ENCODE measurements at places on chromosomes 11 and 22.

GRCh38 chr11:60711276-60711675 is 11.9 kb downstream of the MS4A8 start:
- no peak for DNase-seq

GRCh38 chr11:64759722-64760719 is at the start of gene PYGM:
TSS of gene PYGM (minus strand) at chr11:64759974. CDS start at chr11:64759898, 76 bp downstream.
- no peak for DNase-seq

GRCh38 chr22:19940536-19941364 is 822 bp upstream of the COMT start:
- DNase-seq, result no peak

DNA sequence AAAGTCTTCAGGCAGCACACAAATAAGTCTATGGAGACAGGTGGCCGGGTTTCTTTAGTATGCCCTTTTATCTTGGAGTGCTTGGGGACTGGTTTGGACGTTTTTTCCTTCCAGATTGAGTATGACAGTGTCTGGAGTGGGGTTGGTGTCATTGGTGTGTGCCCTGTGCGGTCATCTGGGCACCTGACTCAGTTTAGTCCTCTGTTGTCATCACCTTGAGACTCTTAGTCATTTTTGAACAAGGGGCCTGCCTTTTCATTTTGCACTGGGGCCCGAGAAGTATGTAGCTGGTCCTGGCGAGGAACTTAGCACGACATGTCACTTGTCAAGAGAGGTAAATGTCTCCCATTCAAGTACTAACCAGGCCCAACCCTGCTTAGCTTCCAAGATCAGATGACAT is 27.2 kb upstream of the MYO18B start:
- no peak for DNase-seq

GRCh38 chr11:78370406-78371172 is 47.0 kb downstream of the GAB2 start:
- DNase-seq, result no peak

DNA sequence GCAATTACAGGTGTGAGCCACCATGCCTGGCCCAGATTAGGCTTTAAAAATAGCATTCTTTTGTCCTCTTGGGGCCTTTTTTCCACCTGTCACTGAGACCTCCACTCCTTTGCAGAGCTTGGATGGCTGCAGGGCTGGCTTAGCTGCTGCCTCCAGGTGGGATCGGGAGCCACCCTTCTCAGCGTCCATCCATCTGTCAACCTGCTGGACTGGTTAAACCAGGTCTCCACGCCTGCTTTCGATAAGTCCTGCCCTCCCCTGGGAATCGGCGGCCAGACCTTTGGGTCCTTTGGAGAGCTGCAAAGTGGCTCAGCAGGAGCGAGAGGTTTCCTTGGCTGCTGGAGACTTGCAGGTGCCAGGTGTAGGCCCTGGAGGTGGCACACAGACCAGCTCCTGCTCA is 23.4 kb upstream of the GRAMD4 start:
- DNase-seq, result no peak

DNA sequence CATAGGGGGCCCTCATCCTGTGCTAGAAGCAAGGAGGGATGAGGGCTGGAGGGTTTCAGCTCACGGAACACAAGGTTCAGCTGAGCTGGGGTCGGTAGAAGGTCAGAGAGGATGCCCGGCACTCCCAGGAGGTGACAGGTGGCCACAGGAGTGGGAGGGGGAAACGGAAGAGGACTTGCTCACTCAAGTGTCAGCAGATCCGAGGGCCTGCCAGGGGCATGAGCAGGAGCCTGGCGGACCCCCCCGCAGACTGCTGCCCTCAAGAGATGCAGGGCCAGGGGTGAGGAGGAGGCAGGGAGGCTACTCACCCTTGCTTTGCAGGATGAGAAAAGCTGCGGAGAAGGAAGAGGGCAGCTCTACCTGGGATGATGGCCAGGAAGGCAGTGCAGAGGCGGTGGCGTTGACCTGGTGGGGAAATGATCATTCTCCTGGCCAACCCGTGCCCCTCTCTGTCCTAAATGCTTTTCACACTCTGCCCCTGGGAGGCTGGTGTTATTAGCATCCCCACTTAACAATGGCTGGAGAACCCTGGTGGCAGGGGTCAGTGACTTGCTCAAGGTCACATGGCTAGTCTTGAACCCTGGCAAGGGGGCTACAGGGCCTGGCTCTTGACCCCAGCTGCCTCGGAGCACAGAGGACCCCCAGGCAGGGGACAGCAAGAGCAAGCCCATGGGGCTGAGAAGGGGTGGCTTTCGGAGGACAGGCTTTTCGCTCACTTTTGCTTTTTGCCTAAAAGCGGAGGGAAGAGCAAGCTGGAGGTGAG is 30.1 kb upstream of the CSNK1E start:
- no peak for DNase-seq

DNA sequence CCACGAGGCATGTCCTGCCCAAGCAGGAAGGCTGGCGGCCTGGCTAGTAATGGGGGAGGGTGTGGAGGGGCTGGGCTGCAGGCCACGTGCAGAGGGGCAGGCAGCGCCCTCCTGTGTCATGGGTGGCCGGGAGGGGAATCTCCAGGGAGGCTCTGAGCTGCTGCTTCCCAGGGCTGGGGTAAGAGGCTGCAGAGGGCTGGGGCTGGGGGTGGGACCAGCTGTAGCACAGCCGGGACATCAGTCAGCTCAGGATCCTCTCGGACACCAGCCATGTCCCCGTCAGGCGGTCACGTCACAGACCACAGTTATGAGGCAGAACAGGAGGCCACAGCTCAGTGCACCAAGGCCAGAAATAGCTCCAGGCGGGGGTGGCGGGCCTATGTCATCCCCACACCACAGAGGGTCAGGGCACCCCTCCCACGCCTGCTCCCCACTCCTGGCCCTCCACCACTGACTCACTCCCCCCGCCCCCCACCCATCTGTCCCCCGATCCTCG is 21.1 kb downstream of the RTN4R start:
- no peak for DNase-seq

DNA sequence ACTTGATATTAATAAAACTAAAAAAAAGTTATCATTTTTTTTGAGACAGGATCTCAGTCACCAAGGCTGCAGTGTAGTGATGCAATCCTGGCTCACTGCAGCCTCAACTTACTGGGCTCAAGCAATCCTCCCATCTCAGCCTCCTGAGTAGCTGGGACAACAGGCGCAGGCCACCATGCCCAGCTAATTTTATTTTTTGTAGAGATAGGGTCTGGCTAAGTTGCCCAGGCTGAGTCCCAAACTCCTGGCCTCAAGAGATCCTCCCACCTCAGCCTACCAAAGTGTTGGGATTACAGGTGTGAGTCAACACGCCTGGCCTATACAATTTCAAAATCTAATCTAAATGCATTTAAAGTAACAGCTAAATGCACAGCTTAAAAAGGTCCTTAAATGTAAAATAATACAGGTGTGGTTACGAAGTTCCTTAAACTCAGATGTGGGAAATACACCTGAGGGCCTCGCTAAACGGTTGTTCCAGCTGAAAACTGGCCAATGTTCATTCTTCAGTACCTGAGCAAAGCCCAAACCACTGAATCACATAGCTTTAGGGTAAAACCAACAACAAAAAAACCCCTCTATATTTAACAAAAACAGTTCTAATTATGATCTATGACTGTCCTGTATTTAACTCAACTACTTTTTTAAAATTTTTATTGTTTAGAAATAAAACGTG is 11.8 kb downstream of the NAP1L4 start:
- no peak for DNase-seq

DNA sequence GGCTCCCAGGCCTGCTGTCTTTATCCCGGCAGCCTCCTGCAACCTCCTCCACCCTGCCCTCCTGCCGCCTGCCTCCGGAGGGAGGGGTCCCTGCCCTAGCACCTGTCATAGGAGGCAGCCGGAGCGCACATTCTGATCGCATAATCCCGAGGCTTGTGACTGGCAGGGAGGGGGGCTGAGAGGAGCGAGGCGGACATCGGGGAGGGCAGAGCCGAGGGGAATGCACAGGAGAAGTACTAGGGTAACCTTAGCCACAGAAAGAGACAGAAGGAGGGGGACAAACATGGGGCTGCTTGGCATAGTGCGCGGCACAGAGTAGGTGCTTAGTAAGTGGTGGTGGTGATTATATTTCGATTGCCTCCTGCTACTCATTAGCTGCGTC is 9.2 kb upstream of the ALX4 start:
- DNase-seq, result no peak

- DNase-seq, result peak; percentile 44
Observed at GRCh38 chr22:23180301-23180892, at the start of gene BCR. TSS of gene BCR (plus strand) at chr22:23180509. CDS start at chr22:23180961, 452 bp downstream.

- DNase-seq, result peak; percentile 28
Observed at GRCh38 chr11:1870721-1871466, 18.0 kb downstream of the LSP1 start.

DNA sequence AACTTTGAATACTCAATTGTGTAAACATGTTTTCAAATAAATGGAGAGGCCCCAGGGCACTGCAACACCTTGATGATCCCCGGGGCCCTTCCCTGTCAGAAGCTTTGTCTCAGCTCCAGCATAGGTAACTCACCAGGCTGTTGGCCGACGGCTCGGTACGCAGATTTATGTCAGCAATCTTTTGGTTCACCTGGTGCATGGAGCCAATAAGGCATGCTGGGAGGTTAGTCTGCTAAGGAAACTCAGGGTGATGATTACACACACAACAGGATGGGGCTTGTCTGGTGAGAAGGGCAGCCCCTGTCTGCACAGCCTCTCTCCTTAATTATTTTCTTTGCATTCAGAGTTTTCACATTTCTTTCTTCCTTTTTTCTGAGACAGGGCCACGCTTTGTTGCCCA is 10.8 kb downstream of the FAM227A start:
- DNase-seq, result no peak

DNA sequence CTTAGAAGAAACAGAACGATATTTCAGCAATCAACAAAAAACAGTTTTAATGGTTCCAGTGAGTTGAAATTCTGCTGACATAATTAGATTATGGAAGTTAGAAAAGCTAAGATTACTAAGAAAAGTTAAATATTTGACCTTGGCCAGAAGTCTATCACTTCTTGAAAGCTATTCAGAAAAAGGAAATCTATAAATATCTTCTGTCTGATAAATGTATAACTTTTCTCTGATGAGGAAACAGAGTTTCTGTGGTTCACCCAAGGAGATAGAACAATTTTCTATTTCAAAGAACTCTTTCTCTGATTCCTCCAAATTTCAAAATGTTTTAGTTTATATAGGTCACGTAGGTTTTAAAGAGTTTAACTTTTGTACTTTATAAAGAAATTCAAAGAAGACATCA is 438.4 kb upstream of the CHORDC1 start:
- DNase-seq, result no peak

- DNase-seq, result no peak
Observed at GRCh38 chr11:100727410-100727809, 40.3 kb downstream of the ARHGAP42 start.

- no peak for DNase-seq
Observed at GRCh38 chr11:79503028-79503427, 62.2 kb upstream of the TENM4 start.

DNA sequence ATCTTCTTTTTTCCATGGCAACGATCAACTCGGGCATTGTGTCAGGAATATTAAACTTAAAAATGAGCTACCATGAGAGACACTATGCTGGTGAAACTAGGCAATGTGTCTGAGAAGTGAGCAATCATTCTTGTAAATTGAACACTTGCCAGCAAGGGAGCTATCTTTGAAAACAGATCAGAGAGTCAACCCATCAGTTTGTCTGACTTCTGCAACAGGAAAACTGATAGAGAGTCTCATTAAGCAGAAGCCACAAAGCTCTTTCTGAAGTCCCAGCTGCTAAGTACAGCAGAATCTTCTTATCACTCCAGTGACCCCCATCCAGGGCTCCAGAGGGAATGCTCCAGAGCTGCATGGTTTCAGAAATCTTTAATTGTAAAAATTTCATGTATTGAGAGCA is 114.7 kb downstream of the MSANTD4 start:
- DNase-seq, result no peak

GRCh38 chr11:125871391-125872137 is 15.9 kb upstream of the HYLS1 start:
- no peak for DNase-seq

DNA sequence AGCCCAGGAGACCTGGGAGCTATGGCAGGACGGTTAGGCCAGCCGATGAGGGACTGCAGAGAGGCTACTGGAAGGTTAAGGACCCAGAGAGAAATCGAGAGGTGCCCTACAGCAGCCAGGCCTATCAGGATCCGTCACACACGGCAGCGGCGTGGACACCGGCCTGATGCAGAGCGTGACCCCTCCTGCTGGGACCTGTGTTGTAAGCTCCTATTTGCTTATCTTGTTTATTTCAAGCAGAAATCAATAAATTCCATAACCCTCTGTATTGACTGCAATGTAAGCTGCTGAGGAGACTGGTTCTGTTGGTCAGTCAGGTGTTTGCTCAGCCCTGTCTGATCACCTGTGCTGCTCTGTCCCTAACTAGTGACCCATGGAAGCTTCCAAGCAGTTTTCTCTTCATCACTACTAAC is 39.9 kb downstream of the PPP2R1B start:
- DNase-seq, result no peak

DNA sequence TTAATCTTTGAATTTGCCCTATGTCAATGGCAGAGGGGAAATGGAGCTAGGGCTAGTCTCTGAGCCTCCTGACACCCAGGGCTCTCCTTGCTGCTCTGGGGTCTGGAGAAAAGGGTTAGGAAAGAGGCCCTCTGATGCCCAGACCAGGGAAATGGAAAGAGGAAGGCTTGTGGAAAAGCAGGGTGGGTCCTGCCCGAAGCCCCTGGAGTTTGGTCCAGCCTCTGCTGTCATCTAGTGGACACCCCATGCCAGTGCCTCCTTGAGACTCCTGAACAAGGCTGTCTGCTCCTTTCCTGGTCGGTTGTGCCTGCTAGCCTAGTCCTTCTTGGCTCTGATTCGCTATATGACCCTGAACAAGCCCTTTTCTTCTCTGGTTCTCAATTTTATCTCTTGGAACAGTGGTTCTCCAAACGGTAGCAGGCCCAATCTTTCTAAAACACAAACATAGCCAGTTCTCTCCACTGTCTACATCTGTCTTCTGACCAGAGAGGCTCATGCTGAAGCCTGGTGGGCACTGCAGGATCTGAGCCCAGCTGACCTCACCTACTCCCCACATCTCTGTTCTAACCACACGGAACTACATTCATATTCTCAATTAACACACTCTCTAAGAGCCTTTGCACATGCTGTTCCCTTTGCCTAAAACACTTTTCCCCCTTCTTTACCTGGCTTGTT is 8.8 kb upstream of the PLA2G3 start:
- no peak for DNase-seq

DNA sequence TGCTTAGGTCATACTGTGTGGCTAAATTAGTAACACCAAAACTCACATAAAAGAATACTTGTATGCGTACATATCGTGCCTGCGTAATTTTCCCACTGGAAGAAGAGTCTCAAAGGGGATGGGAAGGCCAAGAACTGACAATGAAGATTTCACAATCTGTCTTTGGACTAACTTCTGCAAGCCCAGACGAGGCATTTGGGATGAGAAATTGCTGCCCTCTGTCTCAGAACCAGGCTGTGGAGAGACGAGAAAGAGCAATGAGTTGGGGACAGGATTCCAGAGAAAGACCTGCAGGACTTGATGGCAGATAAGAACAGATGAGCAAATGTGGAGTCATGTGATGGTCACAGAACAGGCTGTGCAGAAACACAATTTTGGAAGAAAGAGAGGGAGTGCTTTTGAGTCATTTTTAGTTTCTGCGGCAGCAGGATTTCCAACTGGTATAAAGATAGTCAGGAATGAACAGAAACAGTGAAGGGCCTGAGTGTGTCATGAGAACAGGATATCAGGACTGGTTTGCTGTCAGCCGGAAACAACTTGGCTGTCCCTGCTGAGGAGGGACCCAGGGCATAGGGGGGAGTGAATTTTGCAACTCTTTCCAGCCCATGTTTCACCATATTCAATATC is 82.7 kb upstream of the CTSC start:
- no peak for DNase-seq
